ENCODE measurements at places on chromosomes 1 and 21.

DNA sequence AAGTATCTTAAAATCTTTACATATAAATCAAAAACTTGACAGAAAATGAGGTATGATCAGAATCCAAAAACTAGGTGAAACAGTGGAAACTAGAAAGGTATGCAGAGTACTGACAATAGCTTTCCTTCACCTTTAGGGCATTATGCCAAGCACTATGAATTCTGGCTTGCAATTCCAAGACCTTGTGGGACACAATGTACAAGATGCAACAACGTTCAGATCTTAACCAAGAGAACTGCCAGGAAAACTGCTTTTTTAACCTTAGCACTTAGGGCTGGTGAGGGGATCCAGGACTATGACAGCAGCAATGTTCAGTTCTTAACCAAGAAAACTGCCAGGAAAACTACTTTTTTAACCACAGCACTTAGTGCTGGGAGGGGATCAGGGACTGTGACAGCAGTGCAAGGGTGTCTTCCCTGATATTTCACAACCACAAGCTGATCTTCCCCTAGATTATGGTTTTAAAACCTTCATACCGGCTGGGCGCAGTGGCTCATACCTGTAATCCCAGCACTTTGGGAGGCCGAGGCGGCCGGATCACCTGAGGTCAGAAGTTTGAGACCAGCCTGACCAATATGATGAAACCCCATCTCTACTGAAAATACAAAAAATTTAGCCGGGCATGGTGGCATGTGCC lies 22.3 kb downstream of the FOXJ3 start:
- no peak for DNase-seq

GRCh38 chr1:159007726-159008125 lies 2.0 kb upstream of the IFI16 start:
- DNase-seq, result no peak

- DNase-seq, result no peak
Measured at GRCh38 chr1:3463013-3463385, 8.5 kb downstream of the ARHGEF16 start.

GRCh38 chr1:155044812-155045657 lies 6.1 kb upstream of the ADAM15 start:
- DNase-seq, result peak; percentile 57

DNA sequence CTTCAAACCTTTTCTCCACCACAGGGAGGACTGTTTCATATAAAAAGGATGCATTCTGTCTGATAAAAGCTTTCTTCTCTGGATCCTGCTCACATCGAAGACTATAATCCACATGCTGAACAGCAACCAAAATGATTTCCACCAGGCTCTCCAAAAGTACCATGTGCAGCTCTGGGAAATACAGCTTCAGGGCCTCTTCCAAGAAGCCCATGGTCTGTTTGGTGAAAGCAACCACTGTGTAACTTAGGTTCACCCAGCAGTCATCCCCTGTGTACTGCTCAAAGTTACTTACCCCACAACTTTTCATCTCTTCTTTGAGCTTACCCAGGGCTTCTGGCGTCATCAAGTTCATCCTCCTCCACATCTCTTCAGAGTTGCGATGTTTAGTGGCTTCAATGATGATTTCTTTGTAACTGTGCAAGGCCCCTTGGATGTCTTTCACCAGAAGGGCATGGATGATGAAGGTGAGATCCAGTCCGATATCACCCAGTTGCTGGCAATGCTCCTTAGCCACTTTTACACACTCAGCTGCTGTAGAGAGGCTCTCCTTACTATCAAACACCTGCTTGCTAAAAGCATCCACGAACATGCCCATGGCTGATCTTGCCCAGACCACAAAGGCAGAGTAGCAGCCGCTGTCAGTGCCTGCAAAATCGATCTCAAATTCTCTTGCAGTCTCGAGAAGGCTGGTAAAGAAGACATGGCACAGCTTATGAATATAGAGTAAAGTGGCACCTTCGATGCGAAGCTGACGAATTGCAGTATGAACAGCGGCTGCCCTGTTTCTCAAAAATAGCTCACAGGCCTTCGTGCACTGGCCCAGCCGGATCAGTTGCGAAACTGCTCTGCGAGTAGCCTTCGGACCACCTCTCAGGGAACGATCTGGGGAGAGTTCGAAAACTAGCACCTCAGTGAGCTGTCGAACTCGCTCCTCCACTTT lies 1.7 kb downstream of the EXOC8 start:
- DNase-seq, result no peak

- DNase-seq, result no peak
Measured at GRCh38 chr1:172465617-172466016, 21.7 kb upstream of the PIGC start.

DNA sequence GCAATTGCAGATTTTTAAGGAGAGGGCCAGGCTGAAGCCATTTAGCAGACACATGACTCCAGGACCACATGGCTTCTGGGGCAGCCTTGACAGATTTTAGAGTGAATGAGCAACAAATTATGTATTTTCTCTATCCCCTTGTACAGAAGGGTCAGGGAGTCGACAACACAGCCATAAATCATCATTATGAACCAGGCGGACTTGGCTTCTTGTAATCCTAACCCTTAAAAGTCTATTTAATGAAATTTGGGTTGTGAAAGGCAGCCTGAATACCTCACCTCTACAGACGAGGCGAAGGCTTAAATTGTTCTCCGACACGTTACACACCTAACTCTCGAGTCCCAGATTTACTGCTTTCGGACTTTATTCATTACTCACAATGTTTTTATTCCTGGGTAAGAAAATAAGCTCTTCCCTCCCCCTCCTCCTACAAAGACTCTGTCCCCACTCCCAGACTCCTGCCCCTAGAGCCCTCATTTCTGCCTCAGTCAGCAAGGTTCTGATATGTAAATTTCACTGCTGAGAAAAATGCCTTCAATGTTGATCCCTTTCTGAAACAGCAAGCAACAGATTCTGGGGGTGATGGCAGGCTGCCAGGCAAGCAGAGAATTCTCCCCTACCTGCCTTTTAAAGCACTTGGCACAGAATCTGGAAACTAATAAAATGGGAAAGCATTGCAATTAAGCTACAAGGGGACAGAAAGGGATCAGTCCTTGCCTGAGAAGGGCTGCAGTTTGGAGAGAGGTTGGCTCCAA lies 51.6 kb downstream of the PLPP3 start:
- no peak for DNase-seq

DNA sequence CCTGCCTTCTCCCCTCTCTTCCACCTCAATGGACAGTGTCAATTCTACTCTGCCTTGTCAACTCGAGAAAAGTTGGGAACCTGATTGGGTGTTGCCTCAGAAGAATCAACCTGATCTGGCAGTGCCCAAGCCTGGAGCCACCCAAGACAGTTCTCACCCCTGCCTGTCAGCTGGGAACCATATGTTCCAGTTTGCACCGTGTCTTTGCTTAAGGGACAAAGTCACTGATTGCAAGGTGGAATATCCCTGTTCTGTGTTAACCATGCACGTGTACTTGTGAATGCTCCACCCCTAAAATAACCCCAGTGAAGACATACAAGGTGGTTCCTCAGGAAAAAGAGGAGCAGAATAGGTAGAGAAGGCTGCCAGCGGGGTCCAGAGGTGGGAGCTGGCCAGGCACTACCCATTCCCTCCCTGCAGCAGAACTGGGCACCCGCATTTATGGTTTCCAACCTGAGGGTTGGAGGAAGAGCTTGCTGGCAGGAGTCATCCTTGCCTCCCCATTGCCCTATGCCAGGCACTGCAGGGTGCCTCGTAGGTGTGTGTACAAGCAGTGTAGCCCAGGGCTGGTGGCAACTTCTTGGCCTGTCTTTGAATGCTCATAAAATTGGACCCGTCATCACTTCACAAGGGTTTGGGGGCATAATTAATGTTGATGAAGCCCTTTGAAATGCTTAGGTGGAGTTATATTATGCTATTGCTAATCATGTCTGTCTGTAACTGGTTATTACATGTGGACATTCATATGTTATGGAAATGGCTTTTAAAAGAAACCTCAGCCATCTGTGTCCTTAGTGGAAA lies 11.3 kb downstream of the NIPAL3 start:
- no peak for DNase-seq

- DNase-seq, result no peak
Measured at GRCh38 chr1:208054485-208054884, 143.6 kb upstream of the CD34 start.

GRCh38 chr1:68268896-68269483 lies 36.7 kb upstream of the WLS start:
- DNase-seq, result no peak

DNA sequence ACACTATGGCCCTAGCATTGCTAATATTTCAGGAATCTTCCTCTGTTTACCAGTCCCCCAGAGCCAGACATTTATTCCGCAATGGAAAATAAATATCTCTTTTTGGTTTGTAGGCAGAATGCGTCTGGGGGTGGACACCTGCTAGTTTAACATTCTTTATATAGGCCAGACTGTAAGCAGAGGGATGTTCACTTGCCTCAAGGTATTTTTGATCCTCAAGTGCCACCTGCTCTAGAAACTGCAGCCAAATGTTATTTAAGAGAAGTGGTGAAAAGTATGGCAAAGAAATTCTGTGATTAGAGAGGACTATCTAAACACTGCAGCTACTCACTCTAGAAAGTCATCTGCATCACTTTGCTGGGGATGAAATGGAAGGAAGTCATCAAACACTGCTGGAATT lies 164.7 kb downstream of the NEGR1 start:
- no peak for DNase-seq

DNA sequence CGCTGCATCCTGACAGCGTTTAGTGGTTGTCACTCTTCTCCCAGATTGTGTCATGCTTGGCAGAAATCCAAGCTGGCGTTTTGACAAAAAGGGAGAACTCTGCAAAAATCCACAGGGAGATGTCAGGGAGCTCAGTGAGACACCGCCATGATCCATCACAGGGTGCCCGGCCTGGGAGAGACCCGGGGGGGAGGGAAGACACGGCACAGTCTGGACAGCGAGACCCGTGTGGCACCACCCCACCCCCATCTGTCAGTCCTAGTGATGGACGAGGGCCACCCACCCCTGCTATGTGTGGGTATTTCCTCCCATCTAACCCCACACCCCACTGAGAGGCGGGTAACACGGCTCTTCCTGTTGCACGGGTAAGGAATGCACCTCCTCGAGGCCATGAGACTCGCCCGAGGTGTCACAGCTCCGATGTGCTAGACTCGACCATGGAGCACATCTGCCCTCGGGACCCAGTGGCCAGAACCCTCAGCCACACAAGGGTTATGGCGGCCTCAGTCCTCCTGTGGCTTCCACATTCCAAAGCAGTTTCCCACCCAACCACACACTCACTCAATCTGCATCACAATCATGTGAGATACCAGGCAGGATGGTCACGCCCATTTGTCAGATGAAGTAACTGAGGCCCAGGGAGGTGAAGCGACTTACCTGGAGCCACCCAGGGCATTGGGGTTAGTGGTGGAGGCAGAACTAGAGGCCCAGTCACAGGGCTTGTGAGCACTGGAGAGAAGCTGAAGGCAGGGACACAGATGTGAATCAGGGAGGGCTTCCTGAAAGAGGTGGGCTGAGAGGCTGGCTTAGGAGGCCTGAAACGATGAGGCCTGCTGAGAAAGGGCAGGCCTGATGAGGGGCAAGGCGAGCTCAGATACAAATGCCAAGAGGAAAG lies 688.5 kb downstream of the MATN1 start:
- DNase-seq, result no peak

GRCh38 chr1:31771891-31772668 lies 7.9 kb upstream of the ADGRB2 start:
- no peak for DNase-seq

DNA sequence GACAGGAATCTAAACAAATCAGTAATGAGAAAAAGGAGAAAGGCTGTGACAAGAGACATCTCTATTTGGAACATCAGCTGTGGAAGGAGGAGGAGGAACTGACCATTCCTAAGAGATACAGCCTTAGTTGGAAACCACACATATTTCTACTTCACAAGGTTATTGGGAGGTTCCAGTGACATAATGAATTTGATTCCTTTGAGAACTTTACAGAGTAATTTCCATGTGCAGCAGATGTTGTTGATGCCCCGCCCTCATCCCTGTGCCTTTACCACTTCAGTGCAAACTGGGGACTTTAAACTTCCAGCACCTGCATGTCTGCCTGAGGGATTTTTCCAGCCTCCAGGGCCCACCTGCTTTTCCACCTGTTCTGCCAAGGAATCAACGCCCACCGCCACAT lies 9.3 kb upstream of the ST6GALNAC5 start:
- DNase-seq, result no peak

- no peak for DNase-seq
Measured at GRCh38 chr1:204891860-204892259, 21.2 kb downstream of the NFASC start.

DNA sequence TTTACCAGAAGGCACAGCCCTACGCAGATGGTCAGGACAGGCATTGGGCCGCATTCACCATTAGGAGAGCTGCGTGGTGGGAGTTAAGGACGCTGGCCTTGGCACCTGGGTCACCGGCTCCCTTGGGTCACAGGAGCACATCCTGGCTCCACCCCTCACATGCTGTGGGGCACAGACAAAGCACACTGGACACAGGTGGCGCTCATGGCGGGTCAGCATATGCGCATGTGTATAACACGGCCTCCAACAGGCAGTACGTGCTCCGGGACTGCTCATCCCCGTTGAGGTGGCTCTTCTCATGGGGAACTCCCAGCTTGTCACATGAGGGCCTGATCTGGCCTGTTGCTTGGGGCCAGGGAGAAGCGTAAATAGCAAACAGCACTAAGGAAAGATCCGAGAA lies 25.0 kb downstream of the PGBD5 start:
- no peak for DNase-seq

DNA sequence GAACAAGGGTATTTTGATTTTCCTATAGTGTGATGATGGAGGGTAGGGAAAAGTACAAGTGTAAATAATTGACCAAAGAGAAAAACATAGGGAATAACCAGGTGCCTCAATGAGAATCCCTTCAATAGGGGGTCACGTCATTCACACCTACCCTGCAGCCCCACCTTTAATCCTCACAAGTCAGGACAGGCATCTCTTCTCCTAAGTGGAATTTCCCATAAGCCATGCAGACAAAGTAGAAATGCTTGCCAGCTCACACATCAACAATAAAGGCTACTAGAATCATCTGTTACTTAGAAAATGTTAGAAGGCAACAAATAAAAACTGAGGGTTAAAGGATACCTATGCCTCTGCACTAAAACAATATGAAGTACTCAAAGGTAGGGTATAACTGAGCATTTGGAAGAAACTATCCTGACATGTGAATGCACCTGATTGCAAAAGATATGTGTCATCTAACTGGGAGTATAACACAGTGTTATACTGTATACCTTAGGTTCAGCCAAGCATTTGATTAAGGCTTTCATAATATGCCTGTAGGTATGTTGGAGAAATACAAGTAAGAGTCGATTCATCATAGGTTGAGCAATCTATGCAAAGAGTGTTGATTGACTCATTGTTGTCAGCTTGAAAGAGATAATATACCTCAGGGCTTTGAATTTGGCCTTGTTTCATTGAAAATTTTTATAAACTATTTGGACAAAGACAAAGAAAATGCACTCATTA lies 32.4 kb upstream of the ATP1A1 start:
- DNase-seq, result no peak

- DNase-seq, result no peak
Measured at GRCh38 chr21:46641656-46642055, 6.2 kb downstream of the PRMT2 start.

Data from CD8-positive, alpha-beta memory T cell (primary cell).